ENCODE measurements at places on chromosomes 16 and 17.

DNA sequence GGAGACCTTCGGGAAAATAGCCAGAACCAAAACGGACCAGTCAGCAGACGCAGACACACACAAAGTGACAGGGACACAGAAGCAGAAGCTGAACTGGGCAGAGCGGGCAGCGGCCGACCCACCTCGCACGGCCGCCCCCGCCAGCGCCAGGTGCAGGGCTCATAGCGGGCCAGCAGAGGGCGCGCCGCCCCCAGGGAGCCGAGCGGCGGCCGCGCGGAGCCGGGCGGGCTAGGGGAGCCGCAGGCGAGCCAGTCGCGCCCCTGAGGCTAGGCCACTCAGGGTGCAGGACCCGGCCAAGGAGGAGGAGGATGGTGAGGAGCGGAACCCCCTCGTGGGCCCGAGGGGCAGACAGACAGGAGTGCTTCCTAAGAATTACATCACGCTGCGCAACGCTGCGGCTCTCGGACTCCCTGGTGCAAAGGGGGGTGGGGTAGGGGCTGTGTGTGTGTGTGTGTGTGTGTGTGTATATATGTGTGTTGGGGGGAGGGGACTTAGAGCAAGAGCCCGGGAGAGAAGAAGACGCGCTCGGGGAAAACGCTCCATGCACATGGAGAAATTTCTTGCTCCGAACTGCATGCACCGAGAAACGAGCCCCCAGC is 913 bp upstream of the NOG start:
- DNase-seq, result peak; percentile 77

GRCh38 chr17:4187076-4187475 is 44.1 kb downstream of the CYB5D2 start:
- DNase-seq, result peak; percentile 31

DNA sequence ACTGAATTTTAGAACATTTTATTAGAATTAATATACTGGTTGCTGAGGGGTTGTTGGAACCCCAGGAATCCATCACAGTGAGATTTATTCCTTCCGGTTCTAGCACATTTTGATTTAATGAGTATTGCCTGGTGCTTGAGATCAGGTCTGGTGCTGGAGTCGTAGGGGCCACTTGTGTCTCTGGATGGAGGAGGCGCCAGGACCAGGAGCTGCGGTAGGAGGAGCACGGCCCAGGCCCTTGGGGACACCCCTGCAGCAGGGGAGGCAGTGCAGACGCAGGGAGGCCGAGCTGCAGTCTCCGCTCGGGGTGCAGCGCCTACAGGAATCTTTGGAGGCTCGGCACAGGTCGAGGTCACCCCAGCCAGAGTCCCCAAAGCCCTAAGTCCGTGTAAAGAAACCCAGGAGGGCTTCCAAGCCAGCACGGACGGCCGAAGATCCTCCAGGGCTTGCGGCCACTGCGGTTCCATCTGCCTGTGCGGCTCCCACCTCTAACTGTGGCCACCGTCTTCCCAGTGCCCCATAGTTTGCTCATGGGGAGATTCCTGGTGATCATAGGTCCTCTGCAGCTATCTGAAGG is 66.2 kb upstream of the CREBBP start:
- DNase-seq, result no peak

DNA sequence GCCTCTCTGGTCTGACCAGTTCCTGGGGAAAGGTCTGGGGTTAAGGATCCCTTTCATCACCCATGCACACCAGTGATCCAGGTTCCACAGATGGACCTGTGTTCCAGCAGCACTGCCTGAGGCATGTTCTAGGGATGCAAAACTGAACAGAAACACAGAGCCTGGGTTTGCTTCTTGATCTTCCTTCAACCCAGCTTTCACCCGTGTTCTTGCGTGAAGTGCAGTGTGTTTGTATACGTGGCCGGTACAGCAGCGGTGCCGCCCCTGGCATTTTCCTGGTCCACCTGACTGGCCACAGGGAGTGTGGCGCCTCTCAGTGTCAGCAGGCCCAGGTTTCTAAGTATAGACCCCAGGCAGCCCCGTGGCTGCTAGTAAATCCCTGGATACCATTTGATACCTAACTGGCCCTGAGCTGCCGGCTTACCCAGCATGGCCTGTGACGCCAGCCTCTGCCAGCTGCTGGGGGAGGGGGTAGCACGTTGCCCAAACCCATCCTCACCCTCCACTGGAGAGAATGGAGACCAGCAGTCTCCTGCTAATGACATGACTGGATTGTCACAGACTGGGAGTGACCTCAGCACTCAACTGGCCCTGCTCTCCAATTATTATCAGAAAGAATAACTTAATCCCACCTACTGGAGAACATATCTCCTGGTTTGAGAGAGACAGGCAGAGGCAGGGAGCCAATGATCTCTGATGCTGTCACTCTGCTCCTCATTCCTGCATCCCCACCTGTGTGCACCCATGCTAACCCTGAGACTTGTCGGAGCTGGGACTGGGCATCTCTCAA is 59.2 kb upstream of the LGALS9 start:
- DNase-seq, result no peak

All from fibroblast of skin of scalp (primary cell).